ENCODE measurements at places on chromosomes 11 and 22.

DNA sequence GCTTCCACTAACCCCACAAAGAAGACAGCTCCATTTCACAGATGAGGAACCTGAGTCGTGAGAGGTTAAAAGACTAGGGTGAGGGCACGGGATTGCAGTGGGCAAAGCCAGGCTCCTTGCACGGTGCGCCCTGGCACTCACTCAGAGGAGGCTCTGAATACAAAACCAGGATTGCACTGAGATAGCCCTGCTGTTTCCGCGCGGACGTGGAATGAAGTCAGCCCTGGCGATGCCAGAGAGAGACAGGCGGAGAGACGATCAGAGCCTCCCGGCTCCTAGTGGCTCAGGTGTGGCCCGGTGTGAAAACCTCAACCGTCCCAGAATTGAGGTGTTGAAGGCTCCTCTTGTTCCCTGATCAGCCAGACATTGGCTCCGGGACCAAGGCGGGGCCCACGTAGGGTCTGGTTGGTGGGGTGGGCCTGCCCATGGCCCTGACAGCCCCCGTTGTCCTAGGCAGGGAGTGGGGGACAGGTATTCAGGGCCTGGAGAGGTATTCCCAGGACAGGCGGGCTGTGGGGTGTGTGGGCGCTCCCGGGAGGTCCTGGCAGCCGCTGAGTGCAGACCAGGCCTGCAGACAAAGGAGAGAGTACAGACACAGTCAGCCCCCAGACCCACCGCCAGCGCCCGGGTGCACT lies 43.1 kb upstream of the LINC01488 start:
- no peak for DNase-seq

- DNase-seq: no peak
Observed at GRCh38 chr11:133548641-133549040, 16.3 kb upstream of the OPCML start.

DNA sequence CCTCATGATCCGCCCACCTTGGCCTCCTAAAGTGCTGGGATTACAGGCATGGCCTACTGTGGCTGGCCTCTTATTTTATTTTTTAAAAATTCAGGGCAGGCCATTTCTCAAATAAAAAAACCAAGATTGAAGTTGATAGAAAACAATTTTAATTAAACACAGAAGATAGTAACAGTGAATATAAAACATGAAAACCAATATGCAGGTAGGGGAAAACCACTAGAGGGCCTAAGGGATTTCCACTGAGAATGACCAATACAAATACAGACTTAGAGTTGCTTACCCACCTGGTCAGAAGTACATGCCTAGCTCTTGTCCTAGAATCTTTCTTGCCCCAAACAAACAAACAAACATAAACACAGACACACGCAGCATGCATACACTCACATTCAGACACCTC lies 1.7 kb upstream of the RTCB start:
- DNase-seq: peak; percentile 8

GRCh38 chr11:45816614-45817013 lies 11.7 kb downstream of the SLC35C1 start:
- no peak for DNase-seq

DNA sequence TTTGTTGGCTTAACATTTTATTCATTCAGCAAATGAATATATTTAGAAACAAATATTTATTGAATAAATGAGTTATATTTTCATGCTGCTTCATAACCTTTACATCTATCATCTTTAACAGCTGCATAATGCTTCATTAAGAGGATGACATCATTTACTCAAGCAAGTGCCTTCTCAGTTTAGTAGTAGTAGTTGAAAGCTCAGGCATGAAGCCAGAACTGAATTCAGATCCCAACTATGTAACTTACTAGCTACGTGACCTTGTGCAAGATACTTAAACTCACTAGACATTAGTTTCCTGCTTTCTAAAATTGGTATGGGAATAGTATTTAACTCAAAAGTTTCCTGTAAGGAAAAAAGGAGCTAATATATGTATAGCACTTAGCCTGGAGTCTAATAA lies 90.3 kb downstream of the TMPRSS5 start:
- DNase-seq: no peak

GRCh38 chr22:28346308-28346707 lies 333.3 kb downstream of the TTC28 start:
- DNase-seq: no peak

- DNase-seq: no peak
Observed at GRCh38 chr11:1557904-1558774, 13.9 kb downstream of the DUSP8 start.

- no peak for DNase-seq
Observed at GRCh38 chr11:94153320-94153719, 24.7 kb downstream of the PANX1 start.

GRCh38 chr22:36331912-36332622 lies 55.7 kb downstream of the MYH9 start:
- DNase-seq: no peak
